ENCODE measurements at places on chromosomes 12 and 14.

DNA sequence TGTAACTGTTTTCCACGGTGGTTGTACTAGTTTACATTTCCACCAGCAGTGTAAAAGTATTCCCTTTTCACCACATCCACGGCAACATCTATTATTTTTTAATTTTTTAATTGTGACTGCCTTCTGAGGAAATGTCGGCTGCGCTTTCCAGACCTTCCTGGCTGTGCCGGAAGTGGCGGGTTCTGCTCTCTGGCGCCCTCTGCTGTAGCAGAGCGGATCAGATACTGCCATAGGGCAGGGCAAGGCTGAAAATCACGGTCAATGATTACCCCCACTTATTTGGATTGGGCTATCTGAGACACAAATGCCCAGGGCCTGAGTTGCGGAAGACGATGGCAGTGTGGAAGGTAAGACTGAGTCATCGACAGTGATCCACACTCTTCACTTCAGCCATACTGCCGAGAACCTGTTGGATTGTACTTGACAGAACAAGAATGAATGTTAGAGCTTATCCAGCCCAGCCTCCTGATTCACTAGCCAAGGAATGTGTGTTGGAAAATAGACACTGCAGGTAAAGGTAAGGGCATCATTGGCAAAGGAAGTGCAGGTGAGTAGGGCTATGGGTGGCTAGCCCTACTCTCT is 124.2 kb downstream of the NTF3 start:
- DNase-seq: no peak

- DNase-seq: no peak
Observed at GRCh38 chr12:129202109-129202814, 349.0 kb downstream of the GLT1D1 start.

GRCh38 chr12:106511365-106511764 is 71.4 kb upstream of the RFX4 start:
- no peak for DNase-seq

DNA sequence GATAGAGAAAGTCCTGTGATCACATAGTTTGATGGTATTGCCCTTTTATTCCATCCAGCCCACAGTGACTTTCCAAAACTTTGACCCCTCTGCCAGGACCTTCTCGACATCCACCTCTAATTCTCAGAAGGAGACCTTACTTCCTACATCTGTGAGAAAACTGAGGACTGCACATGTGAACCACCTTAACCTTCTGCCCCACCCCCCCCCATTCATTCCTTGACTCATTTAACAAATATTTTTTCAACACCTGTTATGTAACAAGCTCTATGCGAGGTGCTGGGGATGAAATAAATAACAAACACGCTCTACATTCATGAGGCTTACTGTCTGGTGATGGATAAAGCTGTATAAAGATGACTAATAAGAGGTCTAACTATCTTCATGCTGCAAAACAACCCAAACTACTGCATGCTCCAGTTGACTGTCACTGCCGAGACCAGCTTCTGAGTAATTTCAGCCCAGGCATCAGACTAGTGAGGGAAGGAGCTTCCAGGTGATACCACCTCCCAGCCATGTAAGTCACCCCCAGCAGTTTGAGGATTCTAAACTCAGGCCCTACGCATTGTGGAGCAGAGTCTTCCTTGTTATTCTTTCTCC is 1.9 kb upstream of the HAL start:
- no peak for DNase-seq
